Right lobe of liver (tissue), 6 donors: ENCODE measurements at places on chromosomes 2 and 18. TPM values are rescaled to one million over a fixed set of nuclear protein-coding genes. Genes with fewer than 3 reads are reported as not detected.

The BOLL gene
- total RNA-seq: not detected

The NFATC1 gene
- 3.0 TPM for total RNA-seq

The GAREM2 gene
- total RNA-seq: not detected

The PLB1 gene
- 1.9 TPM for total RNA-seq

The SLC23A3 gene
- 1.8 TPM for total RNA-seq

The ERBB4 gene
- total RNA-seq: not detected

The IL36A gene
- not detected for total RNA-seq

The FAM228A gene
- total RNA-seq: not detected

The TMEM37 gene
- total RNA-seq: 43.1 TPM

The ALLC gene
- 0.63 TPM for total RNA-seq

The GPR35 gene
- 0.74 TPM for total RNA-seq

The ATP8B1 gene
- total RNA-seq: 17.6 TPM

The SPC25 gene
- total RNA-seq: 0.67 TPM

The MROH2A gene
- total RNA-seq: 0.98 TPM

The MRPL44 gene
- total RNA-seq: 38.5 TPM

The CPLX4 gene
- total RNA-seq: not detected

The RESP18 gene
- not detected for total RNA-seq

The RPRD1A gene
- 20.5 TPM for total RNA-seq

The UGT1A4 gene
- 98.7 TPM for total RNA-seq

The TUBA3E gene
- total RNA-seq: not detected

The WDR7 gene
- total RNA-seq: 18.8 TPM

The RAD51AP2 gene
- total RNA-seq: 0.22 TPM

The DYNC1I2 gene
- 25.5 TPM for total RNA-seq

The TRIM43 gene
- total RNA-seq: not detected

The RPS27A gene
- total RNA-seq: 478 TPM

The NEU2 gene
- total RNA-seq: not detected

The SOX11 gene
- not detected for total RNA-seq

The RRM2 gene
- total RNA-seq: 10.3 TPM

The AQP12A gene
- not detected for total RNA-seq

The ANTXR1 gene
- 4.1 TPM for total RNA-seq
